ENCODE measurements at places on chromosomes 1 and 21. TPM values are rescaled to one million over a fixed set of nuclear protein-coding genes. Genes with fewer than 3 reads are reported as not detected.

The KLF17 gene
- total RNA-seq = not detected

The ID3 gene
- total RNA-seq = 152 TPM

The CD101 gene
- total RNA-seq = 0.47 TPM

The ATG4C gene
- 8.1 TPM for total RNA-seq

The PRELP gene
- 0.61 TPM for total RNA-seq

- no peaks in the 10 kb centered on the region for H3K4me1 ChIP-seq
- H3K36me3 ChIP-seq = no peaks in the 10 kb centered on the region
- no peak overlapping the region for H3K27ac ChIP-seq
Measured at GRCh38 chr1:53502641-53503432, 43.6 kb downstream of the DMRTB1 start.

DNA sequence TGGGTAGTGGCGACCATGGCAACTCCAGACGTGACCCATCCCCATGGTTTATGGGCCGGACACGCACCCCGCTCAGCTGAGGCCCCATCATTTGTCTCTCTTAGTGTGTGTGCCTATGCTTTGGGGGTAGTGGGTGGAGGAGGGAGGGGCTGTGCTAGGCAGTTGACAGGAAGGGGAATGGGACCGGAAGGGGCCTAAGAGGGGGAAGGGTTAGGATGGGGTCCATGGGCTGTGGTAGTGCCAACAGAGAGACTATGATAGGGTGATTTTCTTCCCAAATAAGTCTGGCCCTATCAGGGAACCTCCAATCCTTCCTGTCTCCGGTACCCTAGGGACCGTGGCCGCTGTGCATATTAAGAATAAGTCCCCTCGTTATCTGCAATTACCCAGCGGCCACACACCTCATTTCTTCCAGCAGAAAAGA, 9.9 kb downstream of the DMAP1 start:
- no peak for DNase-seq
- no peaks in the 10 kb centered on the region for H3K27me3 ChIP-seq
- no peaks in the 10 kb centered on the region for H3K36me3 ChIP-seq
- H3K27ac ChIP-seq = no peak overlapping the region

DNA sequence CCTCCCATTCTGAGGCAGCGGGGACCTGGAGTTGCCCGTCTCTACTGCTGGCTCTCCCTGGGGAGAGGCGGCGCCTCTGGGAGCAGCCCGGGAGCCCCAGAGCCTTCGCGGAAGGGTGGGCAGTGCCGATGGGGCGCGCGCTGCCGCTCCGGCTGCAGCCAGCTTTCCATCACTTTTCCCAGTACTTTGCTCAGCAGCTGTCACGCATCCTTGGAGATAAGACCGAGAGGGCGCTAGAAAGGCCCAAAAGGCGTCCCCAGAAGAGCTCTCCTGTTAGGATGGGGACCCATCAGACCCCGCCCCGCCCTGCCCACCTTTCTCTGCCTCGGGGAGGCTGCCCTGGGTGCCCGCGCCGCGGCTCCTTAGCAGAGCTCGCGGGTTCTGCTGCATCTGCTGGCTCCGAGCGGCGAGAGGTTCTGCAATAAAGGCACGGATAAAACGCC, 534 bp downstream of the KCNH1 start:
- peaks cover 22% of the 10 kb centered on the region for H3K27me3 ChIP-seq
- H3K36me3 ChIP-seq = no peaks in the 10 kb centered on the region
- peaks cover 15% of the 10 kb centered on the region for H3K4me1 ChIP-seq
- DNase-seq = peak; percentile 18
- no peak overlapping the region for H3K27ac ChIP-seq
- no peak overlapping the region for H3K4me3 ChIP-seq

DNA sequence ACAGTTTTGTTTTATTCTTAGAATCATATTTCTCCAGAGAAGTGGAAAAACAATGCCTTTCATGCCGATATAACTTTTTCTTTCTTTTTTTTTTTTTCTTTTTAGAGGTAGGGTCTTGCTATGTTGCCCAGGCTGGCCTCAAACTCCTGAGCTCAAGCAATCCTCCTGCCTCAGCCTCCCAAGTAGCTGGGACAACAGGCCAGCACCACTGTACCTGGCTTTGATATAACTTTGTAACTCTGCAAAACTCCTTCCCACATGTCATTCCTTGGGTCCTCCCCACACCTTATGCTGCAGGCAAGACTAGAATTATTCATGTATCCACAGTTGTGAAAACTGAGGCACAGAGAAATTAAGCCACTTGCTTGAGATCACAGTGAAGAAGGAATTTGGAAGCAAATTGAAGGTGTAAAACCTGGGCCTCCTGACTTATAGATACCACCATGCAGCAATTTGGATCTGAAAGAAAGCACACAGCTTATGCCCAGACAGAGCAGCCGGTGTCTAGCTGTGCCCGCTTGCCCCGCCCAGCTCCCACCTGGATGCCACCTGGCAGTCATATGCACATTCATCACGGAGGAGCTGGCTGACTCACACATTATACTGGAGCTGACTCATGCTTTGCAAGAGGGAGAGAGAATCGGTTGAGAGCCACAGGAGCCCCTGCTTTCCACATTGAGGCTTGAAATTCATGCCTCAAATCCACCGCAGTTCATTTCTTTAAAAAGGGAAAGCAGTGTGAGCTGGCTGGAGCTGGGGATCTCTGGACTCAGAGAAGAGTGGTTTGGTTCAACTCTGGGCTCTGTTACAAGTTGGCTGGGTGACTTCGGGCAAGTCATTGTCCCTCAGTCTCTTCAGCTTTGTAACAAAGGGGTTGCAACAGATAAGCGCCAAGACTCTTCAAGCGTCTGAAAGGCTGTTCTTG, 8.3 kb upstream of the SLC2A1 start:
- DNase-seq = peak; percentile 38
- H3K27ac ChIP-seq = no peak overlapping the region
- no peak overlapping the region for H3K4me3 ChIP-seq
- no peaks in the 10 kb centered on the region for H3K36me3 ChIP-seq

GRCh38 chr1:207459008-207459407, 4.9 kb downstream of the CR2 start:
- no peak overlapping the region for H3K27ac ChIP-seq
- no peaks in the 10 kb centered on the region for H3K36me3 ChIP-seq
- H3K4me3 ChIP-seq = no peak overlapping the region
- H3K4me1 ChIP-seq = peaks cover 9% of the 10 kb centered on the region
- DNase-seq = no peak

GRCh38 chr1:21280011-21280471, 10.2 kb downstream of the ECE1 start:
- peaks cover 65% of the 10 kb centered on the region for H3K4me1 ChIP-seq
- H3K27ac ChIP-seq = peak overlapping the region; percentile 83
- no peak overlapping the region for H3K4me3 ChIP-seq
- no peaks in the 10 kb centered on the region for H3K36me3 ChIP-seq

DNA sequence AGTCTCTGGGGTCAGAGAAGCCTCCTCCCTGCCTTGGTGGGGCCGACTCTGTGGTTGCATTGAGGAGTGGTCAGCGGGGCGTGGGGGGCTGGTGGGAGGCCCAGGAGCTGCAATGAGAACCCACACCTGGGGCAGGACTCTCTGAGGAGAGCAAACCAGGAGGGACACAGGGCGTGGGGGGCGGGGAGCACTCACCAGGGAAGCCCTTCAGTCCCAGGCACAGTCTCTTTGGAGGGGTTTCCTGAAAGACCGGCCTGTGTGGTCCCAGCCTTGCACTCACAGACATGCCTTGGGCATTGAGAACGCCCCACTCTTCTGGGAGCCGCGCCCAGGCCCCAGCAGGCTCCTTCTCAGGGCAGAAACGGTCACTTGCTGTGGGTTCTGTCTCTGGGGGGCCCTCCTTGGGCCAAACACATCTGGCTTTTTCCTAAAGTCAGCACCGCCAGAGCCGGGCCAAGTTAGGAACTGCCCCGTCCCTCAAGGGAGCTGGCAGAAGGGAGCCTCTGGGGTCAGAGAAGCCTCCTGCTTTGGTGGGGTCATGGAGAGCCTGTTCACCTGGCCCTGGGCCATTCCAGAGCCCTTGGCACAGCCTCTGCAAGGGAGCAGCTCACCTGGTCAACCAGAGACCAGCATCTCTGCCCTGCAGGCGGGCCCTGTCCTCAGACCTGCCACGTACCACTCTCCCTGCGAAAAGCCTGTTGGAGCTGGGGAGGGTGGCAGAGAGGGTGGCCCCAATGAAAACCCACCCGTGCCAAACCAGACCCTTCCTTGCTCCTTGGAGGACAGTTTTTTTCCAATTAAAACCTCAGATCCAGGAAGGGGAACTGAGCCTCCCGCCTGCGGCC, 59.9 kb upstream of the TTC34 start:
- H3K27me3 ChIP-seq = peaks cover 18% of the 10 kb centered on the region
- no peaks in the 10 kb centered on the region for H3K4me1 ChIP-seq
- no peak overlapping the region for H3K4me3 ChIP-seq
- no peaks in the 10 kb centered on the region for H3K36me3 ChIP-seq
- no peak overlapping the region for H3K27ac ChIP-seq

DNA sequence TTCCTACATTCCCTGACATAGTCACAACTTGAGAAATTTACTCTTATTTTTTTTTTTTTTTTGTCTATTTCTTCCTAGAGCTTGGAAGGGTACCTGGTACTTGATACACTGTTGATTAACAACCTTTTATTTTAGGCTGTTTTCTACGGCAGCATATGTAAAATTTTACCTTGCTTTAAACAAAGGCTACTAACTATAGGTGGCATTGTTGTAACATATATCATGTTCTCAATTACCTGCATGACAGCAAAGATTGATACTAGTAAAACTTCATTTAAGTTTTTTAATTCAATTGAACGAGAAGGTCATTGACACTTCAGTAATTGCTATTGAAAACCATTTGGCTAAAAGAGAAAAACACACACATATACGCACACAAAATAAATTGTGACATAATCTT, 238.3 kb upstream of the ESRRG start:
- no peak for DNase-seq
- H3K4me3 ChIP-seq = no peak overlapping the region
- H3K36me3 ChIP-seq = no peaks in the 10 kb centered on the region
- H3K4me1 ChIP-seq = no peaks in the 10 kb centered on the region

- no peaks in the 10 kb centered on the region for H3K27me3 ChIP-seq
- no peaks in the 10 kb centered on the region for H3K36me3 ChIP-seq
- no peak overlapping the region for H3K4me3 ChIP-seq
- DNase-seq = no peak
- no peaks in the 10 kb centered on the region for H3K4me1 ChIP-seq
- H3K27ac ChIP-seq = no peak overlapping the region
Measured at GRCh38 chr1:240151136-240151735, 59.6 kb downstream of the FMN2 start.

DNA sequence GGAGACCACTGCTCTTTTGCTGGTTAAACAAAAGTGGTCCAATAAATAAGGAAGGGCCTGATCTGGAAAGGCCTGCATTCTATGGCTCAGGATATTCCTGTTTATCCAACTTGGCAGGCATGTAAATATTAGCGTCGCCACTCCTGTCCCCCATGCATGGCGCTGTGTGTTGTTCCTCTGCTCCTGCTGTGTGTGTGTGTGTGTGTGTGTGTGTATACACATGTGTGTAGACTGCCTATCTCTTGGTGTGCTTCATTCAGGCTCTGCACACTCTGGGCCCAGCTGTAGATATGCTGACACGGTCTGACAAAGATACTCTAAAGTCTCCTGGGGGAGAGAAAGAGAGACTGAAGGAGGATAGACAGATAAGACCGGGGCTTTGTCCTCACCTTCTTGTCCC, 6.8 kb downstream of the LMOD1 start:
- no peak overlapping the region for H3K4me3 ChIP-seq
- H3K27ac ChIP-seq = peak overlapping the region; percentile 57
- H3K4me1 ChIP-seq = peaks cover 9% of the 10 kb centered on the region
- no peaks in the 10 kb centered on the region for H3K27me3 ChIP-seq
- no peaks in the 10 kb centered on the region for H3K36me3 ChIP-seq
- DNase-seq = no peak

DNA sequence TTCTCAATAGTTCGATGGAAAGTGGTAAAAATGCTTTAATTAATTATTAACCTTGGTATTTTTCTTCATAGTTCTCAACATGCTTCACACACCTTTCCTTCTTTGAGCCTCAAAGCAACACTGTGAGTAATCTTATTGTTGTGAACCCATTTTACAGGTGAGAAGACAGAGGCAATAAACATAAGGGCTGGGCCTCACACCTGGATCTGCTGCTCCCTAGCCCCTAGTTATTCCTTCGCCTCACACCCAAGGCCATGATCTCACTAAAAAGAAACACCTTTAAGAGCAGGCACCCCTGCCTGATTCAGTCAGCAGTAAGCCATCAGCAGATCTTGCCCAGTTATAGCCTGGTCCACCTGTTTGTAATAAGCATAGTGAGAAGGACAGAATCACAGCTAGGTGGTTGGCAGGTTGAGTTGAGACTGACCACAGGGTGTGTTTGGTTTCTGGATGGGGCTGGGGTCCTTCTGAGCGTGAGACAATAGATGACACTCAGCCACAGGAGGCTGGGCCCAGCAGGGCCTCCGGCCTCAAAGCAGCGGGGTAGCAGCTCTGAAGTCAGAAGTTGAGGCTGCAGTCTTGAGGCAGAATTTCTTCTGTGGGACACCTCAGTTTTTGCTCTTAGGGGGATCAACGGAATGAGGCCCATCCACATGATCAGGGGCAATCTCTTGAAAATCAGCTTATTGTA, 203.9 kb downstream of the RHOU start:
- no peaks in the 10 kb centered on the region for H3K36me3 ChIP-seq
- DNase-seq = no peak
- peaks cover 24% of the 10 kb centered on the region for H3K4me1 ChIP-seq
- H3K4me3 ChIP-seq = no peak overlapping the region
- H3K27ac ChIP-seq = no peak overlapping the region

- H3K27me3 ChIP-seq = no peaks in the 10 kb centered on the region
- no peaks in the 10 kb centered on the region for H3K36me3 ChIP-seq
- no peak overlapping the region for H3K4me3 ChIP-seq
- DNase-seq = no peak
- H3K4me1 ChIP-seq = no peaks in the 10 kb centered on the region
Measured at GRCh38 chr1:97739596-97740103, 181.2 kb downstream of the DPYD start.

GRCh38 chr1:87044840-87045239, 130.4 kb downstream of the HS2ST1 start:
- H3K27me3 ChIP-seq = no peaks in the 10 kb centered on the region
- H3K27ac ChIP-seq = no peak overlapping the region
- no peak overlapping the region for H3K4me3 ChIP-seq
- H3K36me3 ChIP-seq = no peaks in the 10 kb centered on the region
- H3K4me1 ChIP-seq = peaks cover 7% of the 10 kb centered on the region

GRCh38 chr1:11413986-11414391, 65.0 kb upstream of the DISP3 start:
- no peaks in the 10 kb centered on the region for H3K4me1 ChIP-seq
- DNase-seq = no peak
- peaks cover 12% of the 10 kb centered on the region for H3K27me3 ChIP-seq
- H3K27ac ChIP-seq = no peak overlapping the region

- H3K4me1 ChIP-seq = peaks cover 22% of the 10 kb centered on the region
- H3K36me3 ChIP-seq = no peaks in the 10 kb centered on the region
- DNase-seq = no peak
- no peak overlapping the region for H3K4me3 ChIP-seq
- H3K27me3 ChIP-seq = no peaks in the 10 kb centered on the region
Measured at GRCh38 chr1:81838600-81839218, 38.0 kb downstream of the ADGRL2 start.

GRCh38 chr1:29357452-29357851, 121.1 kb downstream of the PTPRU start:
- no peaks in the 10 kb centered on the region for H3K27me3 ChIP-seq
- DNase-seq = no peak

Measured in adrenal gland (tissue), 19 donors.